Stimulated activated CD4-positive, alpha-beta T cell treated with anti-CD3 and anti-CD28 coated beads, Interleukin-2, amount 100 ng/mL, for 24 hours (primary cell): ENCODE measurements at places on chromosomes 7 and 10.

GRCh38 chr10:59631882-59632807 lies 77.5 kb downstream of the SLC16A9 start:
- no peak for DNase-seq

DNA sequence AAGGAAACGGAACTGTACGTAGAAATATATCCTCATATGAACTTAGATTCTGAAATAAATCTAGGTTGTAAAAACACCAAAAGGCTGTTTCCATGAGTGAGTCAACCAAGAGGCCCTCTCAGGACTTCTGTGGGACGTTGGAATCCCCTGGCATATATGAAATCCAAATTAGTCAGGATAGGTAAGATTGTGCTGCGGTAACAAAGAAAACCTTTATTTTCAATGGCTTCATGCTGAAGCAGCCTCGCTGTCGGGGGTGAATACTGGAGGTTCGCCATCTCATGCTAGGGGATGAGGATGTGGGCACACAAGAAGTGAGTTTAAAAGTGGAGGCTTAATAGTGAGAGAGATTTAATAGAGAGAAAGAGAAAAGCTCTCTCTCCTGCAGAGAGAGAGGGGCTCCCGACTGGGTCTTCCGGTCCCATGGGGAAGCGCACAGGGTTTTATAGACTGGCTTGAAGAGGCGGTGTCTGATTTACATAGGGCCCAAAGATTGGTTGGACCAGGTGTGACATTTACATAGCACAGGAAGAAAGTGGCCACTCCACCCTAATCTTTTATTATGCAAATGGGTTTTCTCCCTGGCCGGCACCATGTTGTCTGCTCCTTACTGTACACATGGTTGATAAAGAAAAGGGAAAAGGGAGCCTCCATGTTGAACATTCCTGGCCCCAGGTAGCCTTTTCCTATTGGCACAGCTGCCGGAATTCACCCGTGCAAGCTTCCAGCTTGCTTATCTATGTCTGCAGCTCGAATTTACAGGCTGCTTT lies 52.3 kb upstream of the SEPHS1 start:
- no peak for DNase-seq

DNA sequence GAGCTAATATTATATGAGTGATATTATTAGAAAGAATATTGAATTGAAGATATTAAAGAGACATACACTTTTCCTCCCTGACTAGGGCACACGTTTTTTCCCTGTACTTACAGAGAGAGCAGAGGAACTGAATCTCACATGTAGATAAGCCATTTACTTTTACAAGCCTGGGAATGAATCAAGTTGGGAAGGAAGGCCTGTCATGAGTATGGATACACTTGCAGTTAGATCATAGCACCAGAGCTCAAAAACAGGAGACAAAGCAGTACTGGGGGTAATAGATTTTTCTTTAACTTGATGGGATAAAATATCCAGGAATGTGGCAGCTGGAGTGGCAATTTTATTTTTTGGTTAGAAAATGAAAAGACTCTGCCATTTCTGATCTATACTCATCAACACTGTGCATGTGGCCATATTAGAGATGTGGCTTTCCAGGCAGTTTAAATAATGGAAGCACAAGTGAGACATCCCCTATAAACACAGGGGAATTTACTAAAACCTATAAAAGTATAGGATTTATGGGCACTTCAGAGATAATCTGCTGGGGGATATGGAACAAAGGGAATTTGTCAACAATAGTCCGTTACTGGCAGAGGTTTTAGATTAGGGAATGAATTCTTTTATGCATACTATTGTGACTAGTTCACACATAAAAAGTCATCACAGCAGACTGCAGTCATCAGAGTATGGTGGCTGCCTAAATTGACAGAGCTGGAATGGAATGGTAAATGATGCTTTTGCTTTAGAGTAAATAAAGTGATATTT lies 657.7 kb upstream of the MBL2 start:
- DNase-seq = no peak

- no peak for DNase-seq
Observed at GRCh38 chr7:53302496-53303246, 267.2 kb downstream of the POM121L12 start.

DNA sequence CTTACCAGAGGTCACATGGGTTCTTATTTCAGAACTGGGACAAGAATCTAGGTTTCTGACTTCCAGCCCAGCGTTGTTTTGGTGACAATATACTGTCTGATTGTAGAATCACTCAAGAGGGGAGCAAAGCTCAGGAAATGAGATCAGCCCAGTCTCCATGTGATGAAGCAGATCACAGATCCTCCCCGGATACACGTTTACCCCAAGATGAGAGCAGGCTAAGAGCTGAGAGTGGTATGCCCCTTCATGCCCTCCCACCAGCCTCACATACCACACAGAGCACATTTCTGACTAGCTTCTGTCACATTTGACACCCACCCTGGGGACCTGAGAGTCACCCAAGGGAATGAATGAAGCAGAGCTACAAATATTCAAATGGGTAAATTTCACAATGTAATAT lies 27.1 kb upstream of the PRKCQ start:
- DNase-seq = peak; percentile 61

- no peak for DNase-seq
Observed at GRCh38 chr7:157291404-157292080, 45.3 kb upstream of the DNAJB6 start.

DNA sequence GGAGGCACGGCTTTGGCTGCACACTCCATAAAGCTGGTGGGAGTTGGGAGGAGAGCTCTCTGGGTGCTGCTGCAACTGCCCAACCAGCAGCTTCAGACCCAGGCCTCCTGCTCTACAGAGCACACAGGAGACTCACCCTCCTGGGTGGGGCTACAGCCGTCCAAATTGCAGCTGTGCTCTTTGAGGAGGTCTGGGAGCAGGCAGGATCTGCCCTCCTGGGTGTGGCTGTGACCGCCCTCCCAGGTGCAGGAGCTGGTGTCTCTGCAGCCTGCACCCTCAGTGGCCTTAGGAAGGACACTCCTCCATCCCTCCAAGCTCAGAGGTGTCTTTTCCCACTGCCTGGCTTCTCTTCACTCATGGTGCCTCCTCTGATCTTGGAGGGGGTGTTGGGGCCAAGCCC lies 20.0 kb upstream of the PRF1 start:
- no peak for DNase-seq

DNA sequence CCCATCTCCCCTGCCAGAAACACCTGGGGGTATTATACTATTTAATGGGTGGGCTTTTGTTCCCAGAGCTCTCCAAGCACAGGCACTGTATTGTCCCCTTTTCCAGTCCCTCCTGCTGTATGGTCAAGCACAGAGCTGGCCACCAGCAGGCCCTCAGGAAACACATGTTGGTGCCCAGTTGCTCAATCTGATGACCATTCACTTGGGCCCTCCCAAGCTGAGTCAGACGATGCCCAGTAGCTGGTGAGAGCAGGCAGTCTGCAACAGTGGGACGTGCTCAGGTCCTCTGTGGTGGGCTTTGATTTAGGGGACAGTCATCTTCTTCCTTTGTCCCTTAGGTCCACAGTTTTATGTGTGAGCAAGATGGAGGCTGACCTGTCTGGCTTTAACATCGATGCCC lies 11.8 kb downstream of the SFXN2 start:
- DNase-seq = no peak

- peak; percentile 22 for DNase-seq
Observed at GRCh38 chr10:30637881-30638467, 8.4 kb upstream of the LYZL2 start.

DNA sequence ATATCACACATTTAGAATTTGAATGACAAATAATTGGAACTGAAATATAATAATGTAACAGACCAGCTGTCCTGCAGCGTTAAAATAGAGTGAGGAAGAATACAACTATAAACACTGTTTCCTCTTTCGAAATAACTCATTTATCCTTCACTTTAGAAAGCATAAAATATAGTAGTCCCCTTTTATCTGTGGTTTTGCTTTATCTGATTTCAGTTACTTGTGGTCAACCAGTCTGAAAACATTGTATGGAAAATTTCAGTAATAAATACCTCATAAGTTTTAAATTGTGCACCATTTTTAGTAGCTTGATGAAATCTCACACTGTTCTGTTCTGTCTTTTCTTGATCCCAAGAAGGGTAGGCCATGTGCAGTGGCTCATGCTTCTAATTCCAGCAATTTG lies 31.7 kb downstream of the POLR1F start:
- no peak for DNase-seq

- no peak for DNase-seq
Observed at GRCh38 chr10:16518822-16519221, 2.9 kb downstream of the C1QL3 start.

DNA sequence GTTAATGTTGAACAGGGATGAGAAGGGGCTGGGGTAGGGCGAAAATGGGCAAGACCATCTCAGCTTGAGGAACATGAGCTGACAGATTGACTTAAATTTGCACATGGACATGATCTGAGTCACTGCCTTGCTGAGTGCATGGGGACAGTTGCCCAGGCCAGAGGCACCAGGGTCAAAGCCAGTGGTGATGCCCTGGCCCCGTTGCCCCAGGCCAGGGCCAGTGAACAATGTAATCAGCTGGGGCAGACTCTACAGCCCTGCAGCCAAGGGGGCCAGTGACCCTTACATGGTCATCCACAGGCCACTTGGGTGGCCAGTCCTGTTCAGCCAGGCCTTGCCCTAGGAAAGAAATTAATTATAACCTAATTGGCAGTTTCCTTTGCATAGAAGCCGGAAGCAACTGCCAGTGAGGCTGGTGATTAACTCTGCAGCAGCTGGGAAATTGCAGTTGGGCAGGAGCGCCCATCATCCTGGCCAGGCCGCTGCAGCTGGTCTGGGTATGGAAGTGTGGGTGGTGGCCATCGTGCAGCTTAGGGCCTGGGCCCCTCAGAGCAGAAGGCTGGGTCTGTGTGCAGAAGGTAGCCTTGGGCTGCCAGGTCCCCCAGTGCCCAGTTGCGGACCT lies 9.6 kb downstream of the RET start:
- no peak for DNase-seq

GRCh38 chr7:17558558-17559332 lies 260.3 kb downstream of the AHR start:
- no peak for DNase-seq

GRCh38 chr7:1844951-1845390 lies 174.9 kb downstream of the ELFN1 start:
- no peak for DNase-seq

GRCh38 chr10:17734432-17735080 lies 17.4 kb upstream of the TMEM236 start:
- no peak for DNase-seq

DNA sequence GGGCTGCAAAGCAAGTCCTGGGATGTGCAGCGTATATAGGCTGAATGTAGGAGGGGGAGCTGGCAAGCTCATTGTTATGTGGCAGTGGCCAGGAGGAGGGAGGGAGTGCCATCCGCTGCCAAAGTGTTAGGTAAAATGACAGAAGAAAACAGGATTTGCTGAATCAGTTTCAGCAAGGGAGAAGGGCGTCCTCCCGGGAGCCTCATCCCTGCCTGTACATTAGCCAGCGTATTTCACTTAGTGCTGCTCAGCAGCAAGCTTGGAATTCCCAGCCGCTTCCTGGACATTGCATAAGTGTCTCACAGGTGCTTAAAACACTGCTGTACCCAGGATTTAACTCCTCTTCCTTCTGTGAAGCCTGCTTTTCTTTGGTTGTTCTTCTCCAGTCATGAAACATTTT lies 2.5 kb downstream of the NIPSNAP2 start:
- no peak for DNase-seq

DNA sequence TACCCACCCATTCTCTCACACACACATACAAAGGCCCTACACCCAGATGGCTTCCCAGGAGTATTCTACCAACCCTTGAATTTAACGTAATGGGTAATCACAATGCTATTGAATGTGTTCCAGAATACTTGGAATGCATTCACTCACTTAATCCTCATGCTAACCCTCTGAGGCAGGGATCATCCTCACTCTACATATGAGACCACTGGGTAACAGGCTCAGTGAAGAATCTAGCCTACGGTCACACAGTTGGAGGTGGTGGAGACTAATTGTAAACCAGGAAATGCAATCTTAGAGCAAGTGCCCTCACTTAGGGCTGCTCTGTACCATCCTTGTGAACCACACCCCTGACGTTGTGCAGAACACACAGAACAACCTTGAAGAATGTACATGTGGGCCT lies 87.5 kb downstream of the PPP1R3C start:
- no peak for DNase-seq

DNA sequence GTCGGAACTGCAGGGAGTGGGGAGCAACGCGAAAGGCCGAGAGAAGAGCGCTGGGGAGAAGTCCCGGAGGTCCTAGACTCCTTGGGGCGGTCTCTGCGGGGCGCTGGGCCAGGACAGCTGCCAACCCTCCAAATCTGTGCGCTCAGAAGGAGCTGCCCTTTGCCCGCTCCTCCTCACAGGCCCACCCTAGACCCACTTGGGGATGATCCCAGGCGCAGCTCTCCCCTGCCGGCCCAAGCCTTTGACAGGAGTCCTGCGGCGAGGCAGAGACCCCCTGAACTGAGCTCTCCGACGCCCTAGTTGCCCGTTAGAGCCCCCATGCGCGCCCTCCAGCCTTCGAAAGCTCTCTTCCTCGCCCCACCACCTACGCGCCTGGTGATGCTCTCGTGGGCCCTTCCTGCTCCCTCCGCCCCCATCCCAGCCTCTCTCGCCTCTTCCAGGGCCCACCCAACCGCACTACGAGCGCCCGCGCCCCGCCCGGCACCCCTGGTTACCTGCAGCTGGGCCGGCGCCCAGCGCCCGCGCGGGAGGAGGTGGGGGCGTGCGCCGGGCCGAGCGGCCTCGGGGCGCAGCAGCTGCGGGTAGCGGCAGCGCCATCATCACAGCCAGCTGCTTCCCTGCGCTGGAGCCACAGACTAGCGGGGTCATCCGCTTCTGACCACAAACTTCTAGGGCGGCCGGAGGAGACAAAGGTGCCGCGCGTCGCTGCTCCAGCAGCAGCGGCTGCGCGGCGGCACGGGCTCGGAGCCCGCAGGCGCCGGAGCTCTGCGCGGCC lies 353.4 kb downstream of the DNAJB6 start:
- DNase-seq = no peak

DNA sequence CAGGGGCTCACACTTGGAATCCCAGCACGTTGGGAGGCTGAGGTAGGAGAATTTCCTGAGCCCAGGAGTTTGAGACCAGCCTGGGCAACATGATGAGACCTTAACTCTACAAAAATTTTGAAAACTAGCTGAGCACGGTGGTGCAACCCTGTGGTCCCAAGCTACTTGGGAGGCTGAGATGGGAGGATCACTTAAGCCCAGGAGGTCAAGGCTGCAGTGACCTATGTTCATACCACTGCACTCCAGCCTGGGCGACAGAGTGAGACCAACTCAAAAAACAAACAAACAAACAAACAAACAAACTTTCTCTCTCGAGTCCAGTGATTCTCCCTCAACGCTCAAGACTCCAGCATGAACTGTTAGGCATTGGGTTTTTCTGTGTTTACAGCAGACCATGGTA lies 2.0 kb upstream of the TYSND1 start:
- DNase-seq = no peak

- no peak for DNase-seq
Observed at GRCh38 chr7:150952331-150953050, 25.6 kb downstream of the KCNH2 start.
